ENCODE measurements at places on chromosomes 5 and 9.

GRCh38 chr5:147303251-147303650, 68.4 kb downstream of the STK32A start:
- DNase-seq = no peak

- no peak for DNase-seq
These were observed 174.4 kb downstream of the CARTPT start for GRCh38 chr5:71893451-71893850.

DNA sequence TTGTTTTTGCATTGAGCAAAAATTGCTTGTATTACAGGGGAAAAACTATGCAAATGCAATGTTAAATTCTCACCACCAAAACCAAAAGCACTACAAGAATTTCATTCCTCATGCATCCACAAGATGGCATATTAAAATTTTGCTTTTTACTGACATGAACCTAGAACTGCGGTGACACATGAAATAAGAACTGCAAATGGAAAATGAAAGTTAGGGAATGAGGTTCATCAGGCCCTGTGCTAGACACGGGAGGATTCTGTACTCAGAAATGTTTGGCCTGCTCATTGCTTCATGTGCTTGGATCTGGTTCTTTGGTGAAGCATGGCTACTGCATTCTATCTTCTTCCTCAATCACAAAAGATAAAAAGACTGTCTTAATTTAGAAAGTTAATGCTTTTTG, 9.1 kb upstream of the RFK start:
- no peak for DNase-seq

DNA sequence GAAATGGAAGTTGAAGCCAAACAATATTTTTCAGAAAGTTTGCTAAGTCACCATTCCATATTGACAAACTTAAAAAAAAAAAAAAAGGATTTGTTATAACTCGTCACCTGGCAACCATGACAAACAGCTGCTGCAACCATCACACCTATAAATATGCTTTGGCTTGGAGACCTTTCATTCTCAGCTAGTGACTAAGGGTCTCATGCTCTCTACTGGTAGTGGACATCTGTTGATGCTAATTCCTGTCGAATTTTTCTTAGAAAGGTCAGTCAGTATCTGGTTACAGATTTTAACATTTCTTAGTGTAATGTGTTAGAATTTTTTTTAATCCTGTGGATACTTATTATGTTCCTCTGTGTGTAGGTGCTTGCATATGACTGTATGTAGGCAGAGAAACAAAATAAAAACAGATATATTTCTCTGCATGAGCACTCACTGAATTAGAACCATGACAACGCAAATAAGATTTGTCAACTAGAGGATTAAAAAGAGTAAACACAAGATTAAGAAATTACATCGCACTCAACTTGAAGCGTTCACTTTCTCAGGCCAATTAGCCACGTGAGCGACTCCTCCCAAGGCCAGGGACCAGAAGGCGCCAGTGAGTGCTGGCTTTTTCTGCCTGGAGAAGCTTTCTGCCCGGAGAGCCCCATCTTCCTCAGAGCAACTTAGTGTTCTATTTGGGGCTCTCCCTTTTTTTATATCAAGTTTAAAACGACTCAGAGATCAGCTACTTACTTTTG, 27.0 kb upstream of the ZNF622 start:
- DNase-seq = peak; percentile 8

GRCh38 chr5:8879248-8879647, 666.6 kb downstream of the SEMA5A start:
- no peak for DNase-seq

DNA sequence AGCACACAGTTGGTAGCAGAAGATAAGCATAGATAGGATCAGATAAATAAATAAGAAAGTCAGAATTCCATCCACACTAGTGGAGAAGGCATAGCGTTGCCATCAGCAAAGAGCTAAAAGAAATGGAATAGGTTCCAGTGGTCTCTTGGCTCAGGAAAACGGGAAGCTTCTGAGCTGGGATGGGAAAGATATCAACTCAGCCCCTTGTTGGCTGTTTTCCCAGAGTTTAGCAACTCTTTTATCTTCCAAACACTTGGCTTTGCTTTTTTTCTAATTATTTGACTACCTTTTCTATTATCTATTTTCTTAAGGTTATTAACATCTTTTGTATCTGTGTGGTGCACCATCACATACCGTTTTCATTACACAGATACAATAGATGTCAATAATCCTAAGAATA, 445.7 kb upstream of the TRPC7 start:
- no peak for DNase-seq

- no peak for DNase-seq
These were observed 34.4 kb upstream of the RNU6ATAC start for GRCh38 chr9:134198791-134199190.
